ENCODE measurements at places on chromosomes 6 and 20.

GRCh38 chr6:30879684-30880427 is 4.5 kb upstream of the DDR1 start:
- DNase-seq = no peak

DNA sequence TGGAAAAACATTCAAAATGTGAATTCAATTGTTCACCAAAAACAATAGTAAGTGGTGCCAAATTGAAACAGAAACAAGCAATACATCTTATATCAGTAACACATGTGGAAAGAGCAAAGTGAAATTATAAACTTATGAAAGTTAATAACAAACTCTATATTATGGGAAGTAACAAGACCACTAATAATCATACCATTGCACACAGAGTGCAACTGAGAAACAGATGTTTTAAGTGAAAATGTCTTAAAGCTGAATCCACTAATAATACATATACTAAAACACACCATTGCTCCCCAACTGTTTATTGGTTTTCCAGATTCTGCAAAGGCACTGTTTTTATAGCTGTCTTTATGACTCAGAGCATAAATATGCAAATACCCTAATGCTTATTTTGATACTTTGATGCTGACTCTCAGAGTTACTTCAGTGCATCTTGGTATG is 292.3 kb downstream of the RFPL4B start:
- no peak for DNase-seq

DNA sequence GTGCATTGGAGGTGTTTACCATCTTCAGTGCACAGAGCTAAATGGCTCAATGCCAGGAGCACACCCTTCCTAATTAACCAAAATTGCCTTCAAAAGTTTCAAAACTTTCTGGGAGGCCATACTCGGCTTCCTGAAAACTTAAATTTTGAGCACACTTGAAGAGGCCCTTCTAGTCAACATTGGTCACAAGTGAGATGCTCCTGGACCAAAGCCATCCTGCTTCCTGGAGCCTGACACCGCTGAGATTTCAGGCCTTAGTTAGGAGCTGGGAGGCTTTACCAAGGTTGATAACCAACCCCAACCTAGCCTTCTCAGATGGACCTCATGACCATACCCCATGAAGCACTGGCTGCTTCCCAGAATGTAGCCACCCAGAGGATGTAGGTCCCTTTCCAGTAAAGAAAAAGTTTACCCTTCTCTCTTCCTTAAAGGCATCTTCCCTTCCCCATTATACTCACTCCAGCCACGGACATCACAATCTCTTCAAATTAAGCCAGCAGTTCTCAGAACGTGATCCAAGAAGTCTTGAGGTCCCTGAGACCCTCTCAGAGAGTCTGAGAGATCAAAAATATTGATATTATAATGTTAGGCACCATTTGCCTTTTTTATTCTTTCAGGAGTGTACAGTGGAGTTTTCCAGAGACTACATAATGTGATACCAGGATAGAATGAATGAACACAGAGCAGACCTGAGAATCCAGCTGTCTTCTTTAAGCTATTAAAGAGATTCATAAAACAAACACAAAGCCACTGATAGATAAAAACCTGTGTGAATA is 32.8 kb upstream of the SPTLC3 start:
- no peak for DNase-seq

DNA sequence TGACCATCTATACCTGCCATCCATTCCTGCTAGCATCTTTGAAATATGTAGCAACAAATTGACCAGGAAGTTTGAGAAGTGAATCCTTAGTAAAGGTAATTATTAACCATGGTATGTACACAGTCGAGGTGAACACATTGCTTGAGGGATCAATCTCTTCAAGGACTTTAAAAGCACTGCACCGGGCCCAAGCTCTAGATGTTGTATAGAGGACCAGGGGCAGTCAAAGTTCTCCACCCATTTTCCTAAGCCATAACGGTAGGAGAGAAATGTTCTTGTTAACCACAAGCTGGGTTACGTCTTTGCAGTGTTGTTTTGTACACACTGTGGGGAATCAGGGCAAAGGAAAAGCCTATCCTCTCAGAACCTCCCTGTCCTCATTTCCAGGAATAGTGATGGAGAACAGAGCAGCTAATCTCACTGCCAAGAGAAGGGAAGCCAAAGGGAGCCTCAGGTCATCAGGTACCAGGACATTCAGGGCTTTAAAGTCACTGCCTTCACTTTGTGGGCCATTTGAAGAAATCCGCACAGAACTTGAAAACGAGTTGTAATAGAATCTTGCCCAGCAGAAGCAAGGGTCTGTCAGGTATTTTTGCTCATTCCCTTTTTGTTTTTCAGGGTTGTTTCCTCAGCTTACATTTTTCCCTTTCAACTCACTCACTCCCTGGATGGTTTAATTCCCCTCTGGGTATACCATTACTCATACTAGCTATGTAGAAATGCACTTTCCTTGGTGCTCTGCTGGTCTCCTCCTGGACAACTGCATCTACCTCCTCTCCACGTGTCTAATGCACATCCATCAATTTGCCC is 5.3 kb upstream of the PM20D2 start:
- no peak for DNase-seq

DNA sequence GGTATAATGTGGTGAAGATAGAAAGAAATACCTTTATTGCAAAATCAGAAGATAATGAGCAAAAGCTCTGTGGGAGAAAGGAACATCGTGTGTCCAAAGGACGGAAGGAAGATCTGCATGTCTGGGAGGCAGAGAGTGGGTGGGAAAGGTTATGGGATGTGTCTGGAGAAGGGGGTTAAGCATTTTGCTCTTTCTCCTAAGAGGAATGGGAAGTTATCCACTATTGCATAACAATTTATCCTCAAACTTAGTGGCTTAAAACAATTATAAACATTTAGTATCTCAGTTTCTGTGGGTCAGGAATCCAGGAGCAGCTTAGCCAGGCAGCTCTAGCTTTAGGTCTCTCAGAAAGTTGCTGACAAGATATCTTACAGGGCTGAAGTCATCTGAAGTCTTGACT is 229.1 kb upstream of the CITED2 start:
- no peak for DNase-seq

DNA sequence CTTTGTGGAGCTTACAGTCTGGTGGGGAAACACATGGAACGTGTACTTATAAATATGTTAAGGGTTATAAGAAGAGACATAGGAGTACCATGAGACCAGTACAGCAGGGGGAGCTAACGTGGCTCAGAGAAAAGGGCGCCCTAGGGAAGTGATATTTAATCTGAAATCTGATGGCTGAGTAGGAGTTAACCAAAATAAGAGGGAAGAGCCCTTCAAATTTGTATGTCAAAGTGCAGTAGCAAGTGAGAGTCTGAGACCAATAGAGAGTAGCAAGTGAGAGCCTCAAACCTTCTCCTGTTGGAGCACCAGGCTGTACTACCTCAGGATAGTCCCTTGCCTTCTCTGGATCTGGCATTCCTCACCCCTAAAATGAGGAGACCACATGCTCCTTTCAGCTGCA is 6.1 kb upstream of the PKIG start:
- no peak for DNase-seq

- no peak for DNase-seq
Measured at GRCh38 chr20:40457404-40457803, 231.6 kb downstream of the MAFB start.

All from DMS79 (cell line).